ENCODE measurements at places on chromosomes 3 and 15. TPM values are rescaled to one million over a fixed set of nuclear protein-coding genes. Genes with fewer than 3 reads are reported as not detected.
A peak's percentile ranks its signal among the peaks of the same experiment; 100 is the strongest.

Gene PAQR5
- polyA plus RNA-seq = 33.3 TPM

Gene PEX5L
- polyA plus RNA-seq = 0.78 TPM

Gene RAB5A
- 77.8 TPM for polyA plus RNA-seq

Gene CATSPER2
- polyA plus RNA-seq = 2.3 TPM

Gene SLC9C1
- 0.70 TPM for polyA plus RNA-seq

DNA sequence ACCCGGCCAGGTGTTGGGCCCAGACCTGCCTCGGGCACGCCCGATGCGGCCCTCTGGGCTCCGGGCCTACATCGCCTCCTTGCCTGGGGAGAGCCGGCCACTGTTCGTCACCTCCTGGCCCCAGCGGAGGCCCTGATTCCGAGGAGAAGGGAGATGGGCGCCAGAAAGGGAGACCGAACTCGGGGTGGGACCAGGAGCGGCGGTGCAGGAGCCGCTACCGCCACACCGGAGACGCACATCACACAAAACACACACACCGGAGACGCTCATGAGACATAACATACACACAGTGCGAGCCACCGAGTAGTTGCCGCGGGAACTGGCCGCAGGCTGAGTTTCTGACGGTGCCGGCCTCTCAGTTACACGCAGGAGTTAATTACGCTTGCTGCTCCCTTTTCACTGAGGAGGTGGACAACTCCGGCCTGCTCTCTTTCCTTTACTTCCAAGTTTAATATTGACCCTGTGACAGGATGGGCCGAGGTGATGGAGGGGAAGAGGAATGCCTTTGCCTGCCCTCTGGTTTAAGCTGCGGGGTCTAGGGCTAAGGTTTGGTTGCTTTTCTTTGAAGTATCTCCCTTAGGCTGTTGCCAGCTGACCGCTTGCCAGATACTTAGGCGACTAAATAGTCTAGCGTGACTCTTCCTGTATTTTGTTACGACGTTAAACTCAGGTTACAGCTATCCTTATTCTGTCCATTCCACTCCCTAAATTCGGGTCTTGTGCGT is 570 bp downstream of the PCNP start:
- peak; percentile 49 for DNase-seq

- no peak for DNase-seq
Observed at GRCh38 chr15:81254916-81255290, 58.2 kb downstream of the IL16 start.

GRCh38 chr3:14450922-14451606 is 48.7 kb downstream of the SLC6A6 start:
- DNase-seq = no peak

DNA sequence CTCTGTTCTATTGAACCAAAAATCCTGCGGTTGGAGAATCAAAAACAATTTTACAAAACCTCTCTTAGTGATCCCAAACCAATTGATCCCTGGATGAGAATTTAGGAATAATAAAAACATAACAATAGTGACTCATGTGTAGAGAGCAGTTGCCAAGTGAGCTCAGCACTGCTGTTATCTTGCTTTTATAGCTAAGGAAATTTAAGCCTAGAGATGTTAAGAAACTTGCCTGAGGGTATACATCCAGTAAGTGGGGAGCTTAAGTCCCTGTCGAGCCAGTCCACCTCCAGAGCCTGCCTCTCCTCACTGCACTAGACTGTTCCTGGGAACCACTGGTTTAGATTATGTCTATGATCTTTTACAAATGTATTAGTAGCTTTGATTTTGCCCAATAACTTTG is 358.4 kb upstream of the LMCD1 start:
- DNase-seq = no peak

DNA sequence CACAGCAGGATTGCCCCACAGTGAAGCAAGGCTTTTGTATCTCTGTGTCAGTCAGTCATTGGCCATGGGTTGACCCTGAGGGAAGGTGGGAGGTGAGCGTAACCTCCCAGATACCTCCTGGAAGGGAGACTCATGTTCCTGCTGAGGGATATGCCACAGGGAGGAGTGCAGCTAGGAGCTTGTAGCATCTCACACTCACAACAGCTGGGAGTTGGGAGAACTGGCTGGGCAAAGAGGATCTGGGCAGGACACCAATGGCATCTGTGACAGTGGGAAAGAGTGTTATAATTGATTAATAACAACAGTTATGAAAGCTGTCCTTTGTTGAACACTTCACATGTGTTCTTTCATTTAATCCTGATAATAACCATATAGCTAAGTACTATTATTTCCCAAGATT is 171.0 kb downstream of the TLE3 start:
- no peak for DNase-seq

GRCh38 chr15:62046078-62046743 is 14.0 kb downstream of the VPS13C start:
- DNase-seq = no peak

DNA sequence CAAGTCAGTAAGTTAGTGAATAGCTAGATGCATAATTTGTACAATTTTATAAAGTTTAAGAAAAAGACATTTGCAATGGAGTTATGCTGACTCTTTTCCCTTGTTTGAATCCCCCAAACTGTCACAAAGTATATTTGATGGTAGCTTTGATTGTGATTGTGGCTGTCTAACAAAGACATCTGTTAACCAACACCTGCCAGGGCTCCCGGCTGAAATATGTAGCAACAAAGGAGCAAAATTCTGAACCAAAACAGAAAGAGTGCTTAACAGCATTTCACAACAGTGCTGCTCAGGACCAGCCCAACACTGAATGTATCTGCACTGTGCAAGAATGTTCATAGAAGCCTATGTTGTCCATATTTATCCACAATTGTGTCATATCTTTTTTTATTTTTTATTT is 39.4 kb downstream of the LEO1 start:
- DNase-seq = no peak

DNA sequence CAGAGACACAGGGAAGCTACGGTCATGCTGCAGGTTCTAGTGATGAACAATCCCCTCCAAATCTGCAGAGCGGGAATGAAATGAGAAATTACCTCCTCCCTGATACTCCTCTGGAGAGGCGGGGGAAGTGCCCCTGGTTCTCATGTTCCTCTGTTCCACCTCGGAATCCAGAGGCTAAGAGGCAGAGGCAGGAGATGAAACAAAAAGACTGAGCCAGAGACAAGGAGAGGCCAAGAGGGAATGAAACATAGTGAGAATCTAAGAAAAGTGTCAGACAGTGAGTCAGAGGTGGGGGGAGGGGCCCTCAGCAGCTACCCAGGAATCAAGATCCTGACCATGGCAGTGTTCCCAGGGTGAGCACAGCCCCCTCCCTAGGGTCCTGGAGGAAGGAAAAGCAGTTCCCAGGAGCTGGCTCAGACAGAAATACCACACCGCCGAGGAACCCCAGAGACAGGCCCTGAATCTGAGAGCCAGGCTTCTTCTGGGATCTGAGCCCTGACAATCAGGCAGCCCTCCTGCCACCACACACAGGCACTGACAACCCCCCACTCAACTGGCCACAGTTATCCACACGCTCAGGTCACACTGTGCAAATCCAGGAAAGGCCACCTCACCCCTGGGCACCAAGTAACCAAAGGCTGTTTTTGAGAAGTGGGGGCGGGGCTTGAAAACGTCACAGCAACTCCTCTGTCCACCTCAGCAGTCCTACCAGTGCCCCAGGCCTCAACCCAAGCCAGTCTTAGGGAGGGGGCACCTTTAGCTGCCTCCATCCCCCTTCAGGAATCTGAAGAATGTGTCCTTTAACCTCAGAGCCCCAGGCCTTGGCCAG is 2.4 kb downstream of the CSRNP1 start:
- no peak for DNase-seq

- DNase-seq = peak; percentile 27
Observed at GRCh38 chr3:123258811-123259420, 57.2 kb downstream of the SEC22A start.

DNA sequence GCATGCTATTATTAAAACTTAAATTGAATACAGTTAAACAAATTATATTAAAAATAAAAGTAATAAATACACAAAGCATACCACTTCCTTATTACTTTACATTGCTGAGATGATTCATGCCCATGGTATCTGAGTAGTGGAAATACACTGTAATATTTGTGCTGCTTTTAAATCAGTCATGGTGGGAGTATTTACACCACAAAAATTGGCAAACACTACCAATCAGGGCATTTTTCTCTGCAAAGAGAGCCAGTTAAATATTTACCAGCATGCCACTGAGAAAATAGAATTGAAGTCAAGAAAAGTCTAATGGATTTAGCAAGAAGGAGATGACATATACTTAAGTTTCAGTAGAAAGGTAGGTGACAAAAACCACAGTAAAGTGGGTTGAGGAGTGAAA is 19.6 kb downstream of the PPARG start:
- DNase-seq = no peak

DNA sequence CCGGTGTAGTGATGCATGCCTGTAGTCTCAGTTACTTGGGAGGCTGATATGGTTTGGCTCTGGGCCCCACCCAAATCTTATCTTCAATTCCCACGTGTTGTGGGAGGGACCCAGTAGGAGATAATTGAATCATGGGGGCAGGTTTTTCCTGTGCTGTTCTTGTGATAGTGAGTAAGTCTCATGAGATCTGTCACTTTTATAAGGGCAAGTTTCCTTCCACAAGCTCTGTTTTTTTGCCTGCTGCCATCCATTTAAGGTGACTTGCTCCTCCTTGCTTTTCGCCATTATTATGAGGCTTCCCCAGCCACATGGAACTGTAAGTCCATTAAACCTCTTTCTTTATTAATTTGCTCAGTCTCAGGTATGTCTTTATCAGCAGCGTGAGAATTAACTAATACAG is 566.7 kb upstream of the NECTIN3 start:
- DNase-seq = no peak

GRCh38 chr3:47527952-47528725 is 14.6 kb upstream of the ELP6 start:
- no peak for DNase-seq

Data from left renal pelvis (tissue), 4 donors.